ENCODE measurements at places on chromosomes 1 and 21.

GRCh38 chr1:75614399-75614756 lies 3.5 kb upstream of the SLC44A5 start:
- DNase-seq: no peak

DNA sequence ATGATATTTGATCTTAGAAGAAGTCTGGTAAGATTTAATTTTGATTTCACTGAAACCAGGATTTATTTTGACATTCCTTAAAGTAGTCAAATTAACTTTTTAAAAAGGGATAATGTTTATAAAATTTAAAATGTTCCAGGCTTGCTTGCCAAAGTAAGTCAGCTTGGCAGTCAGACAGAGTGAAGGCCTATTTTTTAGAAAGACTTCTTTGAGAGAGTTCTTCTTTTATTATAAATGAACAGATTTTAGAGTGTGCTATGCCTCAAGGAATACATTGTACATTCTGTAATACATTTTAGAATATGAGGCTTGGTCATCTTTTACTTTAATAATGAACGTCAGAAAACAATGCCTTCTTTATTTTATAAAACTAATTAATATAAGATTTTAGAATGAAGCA lies 138.7 kb downstream of the DISP1 start:
- DNase-seq: no peak

DNA sequence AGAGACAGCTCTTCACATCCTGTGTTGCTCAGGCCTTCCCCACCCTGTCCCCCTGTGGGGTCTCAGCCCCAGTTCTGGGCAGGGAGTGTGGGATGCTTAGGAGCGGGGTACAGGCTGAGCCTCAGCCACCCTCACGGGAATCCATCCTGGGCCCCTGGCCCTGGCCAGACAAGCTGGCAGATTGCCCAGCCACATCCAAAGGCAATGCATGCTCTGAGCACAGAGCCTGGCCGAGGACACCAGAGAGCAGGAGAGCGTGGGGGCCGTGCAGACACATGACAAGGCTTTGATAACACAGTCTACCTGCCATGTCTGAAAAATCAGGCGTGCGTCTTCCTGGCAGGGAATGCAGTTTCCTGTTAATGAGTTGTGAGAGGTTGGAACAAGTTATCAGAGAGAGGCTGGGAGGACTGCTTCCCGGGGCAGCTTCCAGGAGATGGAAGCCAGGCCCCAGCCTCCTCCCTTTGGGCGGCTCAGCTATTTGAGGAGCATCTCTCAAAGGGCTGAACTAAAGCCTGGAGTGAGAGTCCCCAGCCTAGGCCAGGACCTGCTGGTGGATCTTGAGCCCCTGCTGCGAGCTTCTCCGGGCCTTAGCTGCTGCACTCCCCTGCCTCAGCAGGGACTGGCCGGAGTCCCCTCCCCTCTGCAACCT lies 72.2 kb upstream of the SELENON start:
- DNase-seq: no peak

- no peak for DNase-seq
These were observed 19.0 kb downstream of the ESPN start for GRCh38 chr1:6443339-6444115.

DNA sequence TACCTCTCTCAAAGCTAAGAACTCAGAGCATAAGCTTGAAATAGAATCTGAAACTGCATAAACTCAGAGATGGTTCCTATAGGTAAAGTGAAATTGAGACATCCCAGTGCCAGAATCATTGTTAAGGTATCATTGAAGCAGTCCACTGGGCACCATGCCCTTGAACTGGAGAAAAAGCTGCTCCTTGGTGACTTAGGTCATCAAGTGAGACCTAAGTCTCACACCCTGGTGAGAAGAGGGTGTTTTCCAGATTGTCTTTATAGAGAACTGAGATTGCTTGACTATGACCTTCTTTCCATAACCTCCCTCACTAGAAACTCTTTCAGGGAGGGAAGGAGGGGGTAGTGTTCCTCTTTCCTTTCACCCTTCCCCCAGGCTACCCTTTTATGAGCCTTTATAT lies 9.4 kb upstream of the ATP6V1G3 start:
- DNase-seq: no peak

GRCh38 chr1:224732377-224733026 lies 116.4 kb downstream of the CNIH3 start:
- no peak for DNase-seq

- peak; percentile 60 for DNase-seq
These were observed 52.7 kb upstream of the GRHL3 start for GRCh38 chr1:24266398-24266941.

- no peak for DNase-seq
These were observed 15.6 kb downstream of the SSX2IP start for GRCh38 chr1:84674705-84675104.

DNA sequence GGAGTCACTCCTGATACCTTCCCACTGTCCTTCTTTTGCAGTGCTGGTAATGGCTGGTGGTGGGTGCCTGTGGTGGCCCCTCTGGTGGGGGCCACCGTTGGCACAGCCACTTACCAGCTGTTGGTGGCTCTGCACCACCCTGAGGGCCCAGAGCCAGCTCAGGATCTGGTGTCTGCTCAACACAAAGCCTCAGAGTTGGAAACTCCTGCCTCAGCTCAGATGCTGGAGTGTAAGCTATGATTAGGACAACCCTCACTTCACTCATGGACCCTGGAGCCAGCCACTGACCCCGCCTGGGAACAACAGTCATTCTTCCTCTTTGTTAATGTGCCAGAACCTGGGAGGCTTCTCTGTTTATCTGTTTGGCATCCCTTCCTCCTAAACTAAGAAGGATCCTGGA lies 1.1 kb upstream of the ATP8B2 start:
- DNase-seq: no peak

DNA sequence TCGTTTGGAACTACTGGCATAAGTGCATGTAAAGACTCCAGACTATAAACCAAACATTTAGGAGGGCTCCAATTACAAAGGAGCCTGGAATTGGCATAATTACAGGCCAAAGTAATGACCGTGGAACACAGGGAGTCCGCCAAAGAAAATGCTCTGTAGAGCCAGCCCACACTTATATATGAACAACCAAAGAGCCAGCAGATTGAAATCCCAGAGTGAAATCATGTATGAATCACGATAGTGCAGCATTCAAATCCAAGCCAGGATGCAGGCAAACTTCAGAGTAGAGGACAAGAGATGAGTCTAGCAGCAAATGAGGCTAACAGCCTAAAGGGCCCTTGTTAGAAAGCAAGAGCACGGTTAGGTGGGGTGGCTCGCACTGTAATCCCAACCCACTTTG lies 13.1 kb downstream of the VPS26C start:
- DNase-seq: no peak

- no peak for DNase-seq
These were observed 149.3 kb downstream of the NR5A2 start for GRCh38 chr1:200176798-200177197.

DNA sequence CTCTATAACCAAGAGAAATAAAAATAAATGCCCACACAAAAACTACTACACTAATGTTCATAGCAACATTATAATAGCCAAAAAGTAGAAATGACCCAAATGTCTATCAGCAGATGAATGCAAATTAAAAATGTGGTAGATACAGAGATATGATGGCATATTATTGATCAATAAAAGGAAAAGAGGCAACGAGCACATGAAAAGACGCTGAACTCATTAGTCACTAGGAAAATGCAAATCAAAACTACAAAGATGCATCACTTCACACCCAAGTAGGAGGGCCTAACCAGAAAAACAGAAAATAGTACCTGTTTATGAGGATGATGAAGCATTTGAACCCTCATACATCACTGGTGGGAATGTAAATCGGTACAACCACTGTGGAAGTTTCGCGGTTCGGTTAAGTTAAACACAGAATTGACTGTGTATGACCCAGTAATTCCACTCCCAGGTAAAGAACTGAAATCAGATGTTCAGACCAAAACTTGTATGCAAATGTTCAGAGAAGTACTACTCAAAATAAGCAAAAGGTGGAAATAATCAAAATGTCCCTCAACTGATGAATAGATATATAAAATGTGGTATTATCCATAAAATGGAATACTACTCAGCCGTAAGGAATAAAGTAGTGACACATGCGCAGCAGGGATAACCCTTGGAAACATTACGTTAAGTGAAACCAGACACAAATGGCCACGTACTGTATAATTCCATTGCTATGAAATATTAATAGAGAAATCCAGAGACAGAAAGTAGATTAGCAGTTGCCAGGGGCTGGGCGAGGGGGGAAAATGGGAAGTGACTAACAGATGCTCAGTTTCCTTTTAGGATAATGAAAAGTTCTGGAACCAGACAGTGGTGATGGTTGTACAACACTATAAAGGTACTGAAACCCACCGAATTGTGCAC lies 3.1 kb downstream of the USP48 start:
- DNase-seq: no peak

DNA sequence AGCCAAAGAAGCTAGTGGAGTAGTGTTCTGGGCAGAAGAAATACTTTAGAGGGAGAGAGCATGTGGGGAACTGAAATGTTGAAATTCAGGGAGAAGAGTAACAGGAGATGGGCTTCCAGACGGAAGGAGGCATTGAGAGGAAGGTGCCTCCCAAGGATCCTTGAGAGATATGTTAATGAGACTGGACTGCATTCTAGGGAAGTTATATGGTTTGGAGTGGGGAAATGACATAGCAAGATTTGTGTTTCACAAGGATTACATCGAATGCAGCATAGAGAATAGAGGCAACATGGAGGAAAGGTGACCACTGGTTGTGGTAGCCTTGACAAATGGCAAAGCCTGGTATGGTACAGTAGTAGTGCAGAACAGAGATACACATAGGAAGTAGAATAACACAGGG lies 160.5 kb upstream of the HMCN1 start:
- no peak for DNase-seq

- no peak for DNase-seq
These were observed 62.0 kb upstream of the MACF1 start for GRCh38 chr1:39142401-39143060.

DNA sequence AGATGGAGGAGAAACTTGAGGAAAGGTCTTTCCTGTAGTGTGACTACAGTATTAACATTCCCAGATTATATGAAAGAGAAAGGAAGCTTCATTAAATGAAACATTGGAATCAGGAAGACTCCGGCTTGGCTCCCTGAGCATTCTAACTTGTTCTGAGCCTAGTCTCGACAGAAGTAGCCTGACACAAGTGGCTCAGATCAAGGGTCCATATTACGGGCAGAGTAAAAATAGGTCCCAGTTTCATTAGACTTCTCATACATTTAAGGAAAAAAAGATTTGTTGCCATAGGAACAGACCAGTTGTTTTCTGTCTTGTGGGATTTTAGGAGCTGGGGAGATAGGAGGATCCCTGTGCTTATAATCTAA lies 12.8 kb downstream of the SMAP2 start:
- DNase-seq: no peak

GRCh38 chr1:48943826-48944225 lies 167.1 kb upstream of the BEND5 start:
- no peak for DNase-seq

Measured in A549 (cell line).